ENCODE measurements at places on chromosomes 13 and 19.

GRCh38 chr13:50011461-50011860 lies 3.8 kb upstream of the KCNRG start:
- DNase-seq, result no peak

DNA sequence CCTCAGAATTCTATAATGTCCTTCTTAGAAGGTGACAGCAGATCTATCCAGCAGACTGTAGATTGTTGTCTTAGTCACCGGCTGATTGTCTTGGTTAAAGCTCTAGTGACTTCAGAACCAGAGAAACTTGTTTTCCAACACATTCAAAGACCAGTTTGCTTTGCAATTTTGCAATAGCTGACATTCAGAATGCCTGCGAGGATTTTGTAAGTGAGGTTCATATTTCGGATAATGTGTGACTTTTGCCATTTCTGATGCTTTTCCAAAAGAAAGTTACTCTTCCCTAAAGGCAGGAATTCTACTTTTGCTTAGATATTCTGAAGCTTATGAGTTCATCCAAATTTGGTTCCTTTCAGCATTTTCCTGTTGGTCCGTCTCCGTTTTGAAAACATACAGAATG lies 13.2 kb downstream of the SPINT2 start:
- no peak for DNase-seq

DNA sequence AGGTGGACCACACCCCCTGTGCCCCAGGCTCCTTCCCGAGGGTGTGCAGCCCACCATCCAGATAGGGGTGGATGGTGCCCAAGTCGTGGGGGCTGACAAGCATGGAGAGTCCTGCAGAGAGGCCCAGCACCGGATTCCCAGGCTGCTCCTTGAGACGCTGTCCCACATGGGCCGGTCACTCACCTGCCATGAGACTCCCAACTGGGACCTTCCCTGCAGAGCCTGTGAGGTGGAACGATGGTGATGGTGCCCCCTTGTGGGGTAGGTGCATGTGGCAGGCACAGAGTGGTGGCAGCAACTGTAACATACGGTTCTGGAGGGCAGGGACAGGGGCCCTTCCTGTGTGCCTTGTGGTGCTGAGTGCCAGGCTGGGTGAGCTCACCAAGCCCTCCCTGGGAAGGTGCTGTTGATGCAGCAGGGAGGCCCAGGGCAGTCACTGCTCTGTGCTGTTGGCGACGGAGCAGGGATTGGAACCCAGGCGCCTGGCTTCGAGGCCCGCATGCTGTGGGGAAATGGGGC lies 33.1 kb downstream of the PPP1R37 start:
- no peak for DNase-seq

DNA sequence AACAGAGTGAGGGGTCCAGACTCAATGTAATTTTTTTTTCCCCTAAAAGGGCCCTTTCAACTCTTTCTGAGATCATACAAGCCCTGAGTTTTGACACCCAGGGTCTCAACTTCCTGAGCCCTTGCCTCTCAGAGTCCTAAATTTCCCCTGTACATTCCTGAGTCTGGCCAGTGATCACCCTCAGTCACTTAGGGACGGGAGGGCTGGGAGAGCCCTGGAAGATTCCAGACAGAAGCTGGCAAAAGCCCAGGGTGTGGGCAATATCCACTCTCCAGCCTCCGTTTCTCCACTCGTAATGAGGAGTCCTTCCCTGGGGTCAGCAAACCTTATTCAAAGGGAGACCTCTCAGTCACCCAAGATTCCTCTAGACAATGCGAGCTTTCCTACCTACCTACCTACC lies 1.6 kb downstream of the PPP1R13L start:
- DNase-seq, result no peak

DNA sequence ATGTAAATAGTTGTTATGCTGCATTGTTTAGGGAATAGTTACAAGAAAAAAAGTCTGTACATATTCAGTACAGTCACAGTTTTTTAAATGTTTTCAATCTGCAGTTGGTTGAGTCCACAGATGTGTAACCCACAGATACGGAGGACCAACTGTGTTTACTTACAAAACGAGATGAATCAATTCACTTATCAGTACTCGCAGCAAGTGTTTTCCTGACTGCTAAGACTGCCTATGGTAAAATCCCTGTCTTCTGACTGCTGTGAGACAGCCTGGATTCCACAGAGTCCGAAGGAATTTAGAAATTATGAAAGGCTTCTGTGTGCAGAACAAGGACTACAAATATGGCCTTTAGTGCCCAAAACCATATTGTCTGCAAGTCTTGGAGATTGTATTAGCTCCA lies 45.7 kb upstream of the C1QTNF9 start:
- no peak for DNase-seq

DNA sequence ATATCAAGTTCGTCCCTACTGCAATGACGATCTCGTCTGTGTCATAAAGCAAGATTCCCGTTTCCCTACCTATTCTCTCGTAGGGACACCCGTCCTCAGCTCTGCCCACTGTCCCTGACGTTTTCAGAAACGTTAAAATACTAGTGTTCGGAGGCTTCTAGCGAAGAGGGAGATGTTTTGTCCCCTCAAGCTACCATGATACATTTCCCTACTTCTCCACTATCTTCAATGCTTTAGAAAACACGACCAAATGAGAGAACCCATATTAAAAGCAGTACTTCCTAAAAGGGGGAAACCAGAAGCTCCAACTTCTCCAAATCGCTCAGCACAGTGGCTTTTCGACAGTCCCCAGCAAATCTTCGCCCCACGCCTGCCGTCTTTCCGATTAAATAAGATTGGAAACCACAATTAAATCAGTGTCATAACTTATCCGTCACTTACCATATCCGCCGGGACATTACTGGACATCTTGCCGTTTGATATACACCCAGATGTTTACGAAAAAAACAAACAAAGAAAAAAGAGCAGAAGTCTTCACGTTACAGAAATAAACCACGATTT lies 1.3 kb downstream of the UBL3 start:
- DNase-seq, result no peak

DNA sequence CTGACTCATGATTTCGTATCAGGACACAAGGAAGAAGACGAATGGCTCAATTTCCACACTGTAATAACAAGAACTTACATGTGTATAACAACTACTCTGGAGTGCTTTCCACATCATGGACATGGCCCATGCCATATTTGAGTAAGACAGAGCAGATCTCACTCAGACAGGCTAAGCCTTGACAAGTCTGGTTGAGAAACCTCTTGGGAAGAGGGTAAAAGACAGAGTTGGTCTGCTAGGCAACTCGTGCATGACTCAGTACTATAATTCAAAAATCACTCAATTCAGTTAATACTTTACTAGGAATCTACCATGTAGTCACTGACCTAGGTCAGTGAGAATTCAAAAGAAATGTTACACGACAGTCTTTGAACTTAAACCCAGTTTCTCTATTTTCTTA lies 5.7 kb upstream of the THSD1 start:
- no peak for DNase-seq

DNA sequence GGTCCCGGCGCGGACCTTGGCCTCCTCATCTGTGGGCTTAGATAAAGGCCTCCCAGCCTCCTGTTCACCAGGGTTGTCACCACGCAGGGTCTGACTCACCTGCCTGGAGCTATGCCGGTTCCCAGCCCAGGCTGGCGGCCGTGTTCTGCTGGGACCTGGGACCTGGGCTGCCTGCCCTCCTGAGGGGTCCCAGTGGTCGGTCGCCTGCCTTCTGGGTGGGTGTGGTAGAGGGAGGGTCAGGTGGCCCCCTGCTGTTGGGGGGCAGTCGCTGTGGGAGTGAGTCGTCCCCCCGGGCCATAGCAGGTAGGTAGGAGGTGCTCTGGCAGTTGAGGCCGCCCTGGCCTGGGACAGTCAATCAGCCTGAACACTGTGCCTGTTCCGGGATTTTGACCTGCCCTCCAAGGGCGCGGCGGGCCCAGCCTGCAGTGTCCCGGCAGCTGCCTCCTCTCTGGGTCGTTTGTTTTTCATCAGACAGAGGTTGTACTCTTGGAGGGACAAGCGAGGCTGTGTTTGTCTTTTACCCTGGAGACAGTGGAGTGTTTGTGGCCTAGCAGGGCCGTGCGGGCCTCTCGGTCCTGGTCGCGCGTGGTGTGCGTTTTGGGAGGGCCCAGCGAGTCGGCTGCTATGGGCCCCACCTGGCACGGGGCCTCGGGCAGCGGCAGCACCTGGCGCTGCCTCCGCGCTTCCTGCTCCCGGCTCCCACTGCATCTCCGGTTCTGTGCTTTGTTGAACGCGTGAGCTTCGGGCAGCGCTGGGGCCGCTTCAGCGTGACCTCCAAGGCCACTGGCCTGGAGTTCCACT lies 2.6 kb downstream of the ADAT3 start:
- peak; percentile 86 for DNase-seq

GRCh38 chr13:72194523-72194922 lies 327.5 kb upstream of the DACH1 start:
- DNase-seq, result no peak

- DNase-seq, result no peak
Observed at GRCh38 chr13:104984296-104984818, 1551.1 kb downstream of the EFNB2 start.

GRCh38 chr13:50401049-50401505 lies 385.8 kb downstream of the KCNRG start:
- DNase-seq, result no peak

- no peak for DNase-seq
Observed at GRCh38 chr19:4087787-4088679, 21.3 kb upstream of the ZBTB7A start.

- DNase-seq, result no peak
Observed at GRCh38 chr13:96783511-96783910, 210.8 kb downstream of the OXGR1 start.

- DNase-seq, result no peak
Observed at GRCh38 chr13:100447831-100448230, 140.8 kb downstream of the GGACT start.

DNA sequence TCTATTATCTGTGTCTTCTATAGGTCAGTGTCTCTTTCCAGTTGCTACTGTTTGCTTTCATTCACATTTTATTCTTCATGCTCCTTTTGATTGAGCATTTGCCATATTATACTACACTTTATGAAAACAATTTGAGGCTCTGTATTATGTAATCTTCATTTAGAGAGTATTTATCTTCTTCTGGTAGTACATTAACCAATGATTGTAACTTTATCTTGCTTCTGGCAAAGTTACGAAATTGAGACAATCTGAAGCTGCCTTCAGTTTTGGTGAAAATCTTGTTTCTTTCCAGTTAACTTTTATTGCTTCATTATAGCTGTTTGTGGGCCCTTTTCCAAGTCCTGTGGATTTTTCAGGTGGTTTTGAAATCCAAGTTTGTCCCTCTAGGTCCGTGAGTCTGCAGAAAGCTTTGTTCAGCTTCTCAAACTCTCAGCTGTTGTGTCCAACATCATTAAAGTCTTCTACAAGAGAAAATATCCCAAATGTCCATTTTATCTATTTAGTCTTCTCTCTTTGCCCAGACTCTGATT lies 1255.4 kb upstream of the SPRY2 start:
- no peak for DNase-seq

DNA sequence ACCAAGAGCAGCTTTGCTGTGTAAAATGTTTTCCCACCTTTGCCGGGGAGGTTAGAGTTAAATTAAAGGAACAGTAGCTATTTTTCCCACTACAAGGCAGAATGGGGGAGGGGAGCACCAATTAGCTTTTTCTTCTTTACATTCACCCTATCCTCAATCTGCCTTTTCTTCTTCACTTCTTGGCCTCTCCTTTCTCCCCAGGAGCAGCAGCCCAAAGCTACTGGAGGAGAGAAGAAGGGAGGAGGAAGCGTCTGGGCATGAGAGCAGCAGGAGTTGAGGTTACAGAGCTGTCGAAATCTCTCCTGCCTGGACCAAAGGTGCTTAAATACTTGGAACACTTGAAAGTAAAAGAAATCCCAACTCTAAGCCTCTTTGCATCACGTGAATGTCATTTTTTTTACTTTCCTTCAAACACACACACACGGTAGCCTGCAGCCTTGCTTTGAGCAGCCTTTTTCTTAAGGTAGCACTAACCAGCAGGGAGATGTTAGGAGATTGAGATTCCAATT lies 39.0 kb upstream of the WASF3 start:
- DNase-seq, result no peak

DNA sequence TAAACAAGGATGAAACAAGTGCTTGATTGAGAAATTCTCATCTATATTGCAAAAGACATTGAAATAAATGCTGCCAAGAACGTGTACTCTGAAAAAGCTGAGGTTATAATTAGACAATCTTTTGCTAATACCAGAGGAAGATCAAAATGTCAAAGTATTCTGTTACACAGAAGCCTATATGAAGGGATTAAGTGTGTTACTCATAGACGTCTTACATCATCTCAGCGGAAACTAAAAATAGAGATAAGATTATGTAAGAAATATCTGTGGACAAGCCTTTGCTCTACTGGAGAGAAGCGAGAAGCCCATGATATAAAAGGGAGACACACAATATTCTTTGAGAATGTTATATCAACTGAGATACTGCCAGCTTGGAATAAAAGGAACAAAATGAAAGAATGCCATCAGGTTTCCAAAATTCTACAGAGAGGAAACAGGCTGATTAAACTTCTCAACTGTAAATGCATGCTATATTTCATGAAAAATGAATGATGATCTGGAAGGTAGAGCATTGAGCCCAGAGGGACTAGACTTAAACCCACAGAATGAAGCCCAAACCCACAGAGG lies 699.0 kb downstream of the GPC5 start:
- DNase-seq, result no peak

GRCh38 chr13:47251771-47252170 lies 354.9 kb upstream of the HTR2A start:
- no peak for DNase-seq
